Heart left ventricle (tissue), 16 donors: ENCODE measurements at places on chromosomes 12 and 14. TPM values are rescaled to one million over a fixed set of nuclear protein-coding genes. Genes with fewer than 3 reads are reported as not detected.

NTS gene
- not detected for total RNA-seq

AREL1 gene
- total RNA-seq = 25.1 TPM

MYH6 gene
- total RNA-seq = 2,059 TPM

EIF2S3B gene
- total RNA-seq = 0.51 TPM

TSHR gene
- total RNA-seq = not detected

TMEM119 gene
- total RNA-seq = 1.8 TPM
